ENCODE measurements at places on chromosomes 13 and 19.

GRCh38 chr19:54186934-54187381 lies 2.4 kb downstream of the MBOAT7 start:
- no peak for DNase-seq

GRCh38 chr19:12660980-12661379 lies 5.6 kb downstream of the MAN2B1 start:
- DNase-seq: no peak

DNA sequence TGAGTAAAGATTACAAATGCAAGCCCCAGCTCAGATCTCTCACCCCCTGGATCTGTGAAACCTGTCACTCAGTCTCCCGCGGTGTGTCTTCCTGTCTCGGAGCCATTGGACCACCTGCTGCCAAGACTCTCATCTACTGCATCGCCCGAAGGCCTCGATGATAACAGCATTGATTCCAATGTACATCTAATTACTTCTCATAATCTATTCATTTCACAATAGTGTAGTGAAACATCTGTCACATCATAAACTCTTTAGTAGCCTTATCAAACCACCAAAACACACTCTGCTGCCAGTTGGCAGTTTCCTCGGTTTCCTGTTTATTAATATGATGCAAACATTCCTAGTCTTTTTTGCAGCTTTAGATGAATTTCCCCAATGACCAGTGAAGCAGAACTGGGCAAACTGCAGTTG lies 220.3 kb downstream of the POU4F1 start:
- DNase-seq: no peak

DNA sequence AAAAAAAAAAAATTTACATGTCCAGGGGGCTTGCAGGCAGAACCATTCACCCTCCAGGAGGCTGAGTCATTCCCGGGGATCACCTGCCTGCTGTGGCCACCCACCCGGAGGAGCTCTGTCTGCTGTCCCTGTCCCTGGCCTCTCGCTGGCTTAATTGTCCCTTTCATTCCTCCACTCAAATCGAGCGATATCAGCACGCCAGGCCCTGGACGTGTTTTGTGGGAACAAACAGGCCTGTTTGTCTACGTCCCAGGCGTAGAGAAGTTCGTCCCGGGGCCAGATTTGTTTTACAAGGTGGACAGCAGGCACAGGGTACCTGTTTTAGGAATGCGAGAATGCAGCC lies 21.2 kb downstream of the SULT2B1 start:
- DNase-seq: no peak

GRCh38 chr13:30115257-30115600 lies 192.1 kb downstream of the KATNAL1 start:
- DNase-seq: no peak

DNA sequence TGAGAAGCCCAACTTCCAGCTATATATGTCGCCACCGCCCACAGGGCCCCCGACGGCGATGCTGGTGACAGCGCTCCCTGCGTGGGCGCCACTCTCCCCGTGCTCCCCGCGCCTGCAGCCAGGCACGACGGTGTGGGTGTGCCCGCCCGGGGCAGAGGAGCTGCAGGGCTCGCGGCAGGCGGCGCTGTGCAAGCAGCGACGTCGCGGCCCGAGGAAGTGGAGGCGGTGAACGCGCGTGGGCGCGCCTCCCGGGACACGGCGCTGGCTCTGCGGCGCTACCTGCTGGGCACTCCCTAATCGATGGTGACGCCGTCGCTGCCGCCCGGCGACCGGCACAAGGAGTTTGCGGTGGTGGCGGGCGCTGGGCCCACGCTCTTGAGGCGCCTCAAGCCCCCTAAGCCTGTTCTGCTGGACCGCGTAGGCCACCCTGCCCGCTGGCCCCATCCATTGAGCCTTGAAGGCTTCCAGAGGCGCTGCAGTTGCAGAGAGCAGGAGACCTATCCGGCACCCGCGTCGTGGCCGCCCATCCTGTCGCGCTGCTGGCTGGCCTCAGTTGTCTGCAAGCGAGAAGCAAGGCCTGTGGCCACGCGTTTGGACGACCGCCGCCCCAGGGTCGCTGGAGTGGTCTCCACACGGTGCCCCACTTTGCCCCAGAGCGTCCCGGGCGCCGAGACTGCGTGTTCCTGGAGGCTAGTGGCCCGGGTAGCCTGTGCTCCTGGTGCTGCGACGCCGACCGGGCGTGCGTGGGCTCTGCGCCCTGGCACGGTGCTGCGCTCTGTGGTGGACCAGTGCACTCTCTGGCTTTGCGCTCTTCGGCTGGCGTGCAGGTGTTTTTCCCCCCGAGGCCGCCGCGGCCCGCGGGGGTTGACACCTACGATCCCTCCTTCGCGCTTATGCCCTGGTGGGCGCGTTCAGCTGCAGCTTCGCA lies 23.1 kb downstream of the LRFN3 start:
- no peak for DNase-seq

DNA sequence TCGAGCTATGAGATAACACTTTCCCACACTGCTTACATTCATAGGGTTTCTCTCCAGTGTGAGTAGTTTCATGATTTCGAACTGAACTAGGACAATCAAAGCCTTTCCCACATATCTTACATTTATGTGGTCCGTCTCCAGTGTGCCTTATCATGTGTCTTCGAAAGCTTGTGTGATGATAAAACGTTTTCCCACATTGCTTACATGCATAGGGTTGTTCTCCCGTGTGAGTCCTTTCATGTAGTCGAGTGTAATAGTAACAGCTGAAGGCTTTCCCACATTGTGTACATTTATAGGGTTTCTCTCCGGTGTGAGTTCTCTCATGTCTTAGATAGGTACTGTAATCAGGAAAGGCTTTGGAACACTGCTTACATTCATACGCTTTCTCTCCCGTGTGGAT lies 16.3 kb downstream of the ZNF823 start:
- no peak for DNase-seq

- no peak for DNase-seq
These were observed 108.8 kb downstream of the SIPA1L3 start for GRCh38 chr19:38015761-38016160.

DNA sequence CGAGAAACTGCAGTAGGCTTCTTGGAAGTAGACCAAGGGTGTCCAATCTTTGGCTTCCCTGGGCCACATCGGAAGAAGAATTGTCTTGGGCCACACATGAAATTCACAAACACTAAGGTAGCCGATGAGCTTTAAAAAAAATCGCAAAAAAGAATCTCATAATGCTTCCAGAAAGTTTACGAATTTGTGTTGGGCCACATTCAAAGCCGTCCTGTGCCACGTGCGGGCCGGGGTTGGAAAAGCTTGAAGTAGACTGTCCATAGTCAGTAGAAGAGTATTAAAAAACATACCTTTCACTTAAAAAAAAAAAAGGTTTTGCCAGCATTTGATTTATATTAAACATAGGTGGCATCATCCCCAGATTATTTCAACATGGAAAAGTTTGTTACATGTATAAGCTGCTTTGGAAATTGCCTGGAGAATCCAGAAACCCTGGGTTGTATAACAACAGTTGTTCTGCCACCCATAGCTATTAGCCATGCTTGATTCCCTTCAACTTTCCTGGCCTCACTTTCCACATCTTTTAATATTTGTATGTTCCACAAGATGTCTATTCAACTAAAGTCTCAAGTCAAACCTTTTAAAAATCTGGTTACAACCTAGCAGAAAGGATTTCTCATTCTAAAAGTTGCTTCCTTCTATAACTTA lies 1.0 kb downstream of the IFT88 start:
- no peak for DNase-seq

GRCh38 chr13:99045396-99045795 lies 67.5 kb upstream of the DOCK9 start:
- no peak for DNase-seq

DNA sequence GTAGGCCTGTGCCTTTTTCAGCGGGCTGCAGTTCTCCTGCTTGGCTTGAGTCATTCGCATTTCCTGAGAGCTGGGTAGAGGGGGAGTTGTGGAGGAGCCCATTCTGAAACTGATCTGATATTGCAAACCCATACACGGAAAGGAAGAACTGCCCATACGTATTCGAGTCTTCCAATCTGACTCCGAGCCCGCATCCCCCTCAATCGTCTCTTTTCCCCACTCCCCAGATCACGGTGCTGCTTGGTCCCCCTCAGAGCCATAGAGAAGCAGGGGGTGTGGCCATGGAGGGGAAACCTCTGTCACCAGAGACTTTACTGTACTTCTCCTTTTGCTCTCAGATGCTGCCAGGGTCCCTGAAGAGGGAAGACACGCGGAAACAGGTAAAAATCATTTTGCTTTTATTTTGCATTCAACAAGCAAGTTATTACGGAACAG lies at the start of gene CD22:
TSS of gene CD22 (plus strand) at position 337 of the 435 bp plus-strand sequence. CDS start 2,854 bp downstream, outside the sequence.
- DNase-seq: no peak

GRCh38 chr13:48402325-48402932 lies 10.5 kb downstream of the LPAR6 start:
- no peak for DNase-seq

DNA sequence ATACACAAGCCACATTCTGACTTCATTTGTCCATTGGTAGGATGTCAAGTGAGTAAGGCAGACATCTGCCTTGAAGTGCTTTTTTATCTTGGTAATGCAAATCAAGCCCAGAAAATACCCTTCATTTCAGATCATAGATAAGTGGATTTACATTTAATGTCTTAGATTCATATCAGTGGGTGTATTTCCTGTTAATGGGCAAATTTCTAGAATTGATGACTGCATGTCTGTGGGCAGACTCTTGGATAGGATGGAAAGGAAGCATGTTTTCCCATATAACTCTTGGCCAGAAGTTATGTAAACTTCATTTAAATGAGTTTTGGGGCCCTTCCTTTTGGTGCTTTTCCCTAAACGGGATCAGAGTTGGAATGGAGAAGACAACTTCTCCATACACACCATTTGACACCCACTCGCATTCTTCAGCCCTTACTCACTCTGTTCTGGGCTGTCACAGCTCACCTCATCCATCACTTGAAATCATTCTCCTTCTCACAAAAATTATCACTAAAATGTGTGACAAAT lies 154.6 kb downstream of the FLT1 start:
- no peak for DNase-seq

GRCh38 chr19:46722421-46723022 lies 5.6 kb upstream of the PRKD2 start:
- DNase-seq: no peak

- DNase-seq: no peak
These were observed 783 bp downstream of the RHPN2 start for GRCh38 chr19:33063753-33064457.

- DNase-seq: no peak
These were observed 8.4 kb downstream of the RGL3 start for GRCh38 chr19:11410682-11411081.

- DNase-seq: no peak
These were observed 507.0 kb downstream of the DACH1 start for GRCh38 chr13:71360041-71360440.

- DNase-seq: no peak
These were observed 16.8 kb upstream of the IGSF23 start for GRCh38 chr19:44596428-44597130.

- DNase-seq: no peak
These were observed 14.7 kb downstream of the LRCH1 start for GRCh38 chr13:46567671-46568070.

DNA sequence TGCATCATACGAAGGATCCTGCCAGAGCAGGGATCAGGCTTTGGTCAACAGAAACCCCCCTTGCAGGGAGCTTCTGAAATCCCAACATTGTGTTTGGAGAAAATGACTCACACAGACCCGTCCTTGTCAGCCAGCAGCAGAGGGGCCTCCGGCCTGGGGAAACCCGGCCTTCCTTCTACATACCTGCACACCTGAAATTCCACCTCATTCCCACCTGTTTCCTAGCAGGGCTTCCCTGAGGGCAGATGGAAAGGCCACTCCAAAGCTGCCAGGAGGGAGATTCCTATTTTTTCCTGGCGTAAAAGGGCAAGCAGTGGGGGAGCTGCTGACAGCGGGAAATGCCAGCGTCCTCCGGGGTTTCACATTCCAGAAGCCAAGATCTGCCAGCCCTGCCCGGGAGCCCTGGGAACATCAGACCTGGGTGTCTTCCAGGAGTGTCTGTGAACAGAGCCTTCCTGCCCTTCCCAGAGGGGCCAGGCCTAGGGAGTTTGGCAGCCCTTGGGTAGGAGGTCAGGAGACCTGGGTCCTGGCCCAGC lies 3.0 kb upstream of the IGFL1 start:
- no peak for DNase-seq

DNA sequence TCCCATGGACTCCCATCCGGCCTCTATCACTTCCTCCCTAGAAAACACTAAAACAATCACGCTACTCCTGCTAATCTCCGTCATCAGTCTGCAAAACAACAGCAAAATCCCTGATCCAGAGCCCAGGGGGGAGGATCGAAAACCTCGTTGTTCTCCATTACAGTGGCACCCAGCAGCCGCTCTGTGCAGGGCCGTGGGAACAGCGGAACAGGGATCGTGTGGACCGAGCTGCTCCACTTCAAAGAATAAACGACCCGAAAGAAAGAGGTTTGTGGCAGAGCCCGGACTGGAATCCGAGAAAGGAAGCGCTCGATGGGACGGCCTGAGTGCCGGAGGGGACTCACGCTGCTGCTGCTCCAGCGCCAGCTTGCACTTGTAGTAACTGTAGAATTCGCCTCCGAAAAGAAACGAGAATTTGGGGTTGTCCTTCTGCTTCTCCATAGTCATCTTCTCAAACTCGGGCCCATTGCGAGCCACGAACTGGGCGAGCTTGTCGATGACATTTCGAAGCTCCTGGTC lies 652 bp downstream of the CHERP start:
- no peak for DNase-seq

GRCh38 chr19:48881741-48882657 lies 9.8 kb downstream of the PPP1R15A start:
- DNase-seq: no peak

DNA sequence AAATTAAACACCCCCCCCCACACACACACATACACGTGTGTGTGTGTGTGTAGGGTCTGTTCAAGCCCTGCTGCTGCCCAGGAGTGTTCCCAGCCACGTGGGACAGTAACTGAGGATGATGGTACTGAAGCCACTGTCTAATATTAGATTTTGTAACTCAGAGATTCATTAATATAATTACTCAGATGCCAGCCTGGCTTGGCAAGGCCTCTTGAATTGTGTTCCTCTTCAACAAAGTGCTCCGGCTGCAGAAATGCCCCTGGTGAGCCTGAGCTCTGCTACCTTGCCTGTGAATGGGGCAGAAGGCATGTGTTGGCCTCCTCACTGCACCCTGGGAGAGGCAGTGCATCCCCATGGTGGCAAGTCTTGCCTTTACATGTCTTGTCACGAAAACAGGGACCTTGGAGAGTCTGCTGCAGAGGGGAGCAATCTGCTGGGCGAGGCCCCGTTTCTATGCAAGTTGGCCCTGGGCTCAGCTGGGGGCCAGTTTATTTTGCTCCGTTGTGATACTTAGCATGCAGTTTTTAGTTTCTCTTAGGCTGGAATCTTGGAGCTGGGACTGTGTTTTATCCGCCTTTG lies 44.0 kb downstream of the NFIX start:
- DNase-seq: no peak

All from right forelimb (tissue), 1 donor.